SHP77 treated with DMSO at 0.1 percent for 48 hours (cell line): ENCODE measurements at places on chromosomes 5 and 9.
A peak's percentile ranks its signal among the peaks of the same experiment; 100 is the strongest.

DNA sequence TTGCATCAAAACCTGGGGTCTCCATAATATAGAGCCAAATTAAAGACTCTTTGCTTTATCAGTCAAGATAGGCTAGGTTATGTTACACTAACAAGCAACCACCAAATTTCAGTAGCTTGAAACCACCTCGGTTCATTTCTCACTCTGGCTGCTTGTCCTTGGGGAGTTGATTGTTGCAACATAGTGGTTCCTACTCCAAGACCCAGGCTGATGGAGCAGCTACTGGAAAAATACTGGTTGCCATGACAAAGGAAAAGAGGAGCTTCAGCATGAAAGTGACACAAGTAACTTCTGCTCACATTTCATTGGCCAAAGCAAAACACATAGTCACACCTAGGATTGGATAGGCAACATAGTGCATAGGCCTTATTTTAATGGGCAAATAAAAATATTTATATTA, 18.5 kb upstream of the RCL1 start:
- DNase-seq = no peak

GRCh38 chr5:142982821-142983200, 212.6 kb downstream of the ARHGAP26 start:
- DNase-seq = peak; percentile 31

GRCh38 chr9:115084709-115085108, 33.2 kb downstream of the TNC start:
- no peak for DNase-seq

GRCh38 chr5:145983446-145983845, 47.1 kb downstream of the SH3RF2 start:
- no peak for DNase-seq
